K562 (cell line): ENCODE measurements at places on chromosomes 16 and 17. TPM values are rescaled to one million over a fixed set of nuclear protein-coding genes. Genes with fewer than 3 reads are reported as not detected.

DNA sequence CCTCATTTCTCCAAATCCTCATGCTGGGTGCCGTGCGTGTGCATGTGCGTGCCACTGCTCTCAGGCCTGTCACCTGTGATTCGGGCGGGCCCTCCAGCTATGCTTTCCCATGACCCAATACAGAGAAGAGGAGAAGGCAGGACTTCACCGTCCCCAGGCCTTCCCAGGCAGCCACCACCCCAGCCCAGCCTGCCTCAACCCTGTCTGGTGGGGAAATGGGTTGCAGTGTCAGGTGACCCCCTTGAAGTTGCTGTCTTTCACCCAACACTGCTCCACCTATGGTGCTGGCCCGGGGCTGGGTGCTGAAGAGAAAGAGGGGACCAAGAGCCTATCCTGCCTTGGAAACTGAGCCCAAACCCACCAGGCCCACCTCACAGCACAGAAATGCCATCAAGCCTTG, 94.7 kb downstream of the GOSR1 start:
- DNase-seq: no peak

Gene SHISA6
- not detected in 2 replicates for total RNA-seq

- DNase-seq: no peak
These were observed 4.2 kb upstream of the GFOD2 start for GRCh38 chr16:67723151-67723910.

Gene HYDIN
- 0.11 and 0.29 TPM in 2 replicates for total RNA-seq

DNA sequence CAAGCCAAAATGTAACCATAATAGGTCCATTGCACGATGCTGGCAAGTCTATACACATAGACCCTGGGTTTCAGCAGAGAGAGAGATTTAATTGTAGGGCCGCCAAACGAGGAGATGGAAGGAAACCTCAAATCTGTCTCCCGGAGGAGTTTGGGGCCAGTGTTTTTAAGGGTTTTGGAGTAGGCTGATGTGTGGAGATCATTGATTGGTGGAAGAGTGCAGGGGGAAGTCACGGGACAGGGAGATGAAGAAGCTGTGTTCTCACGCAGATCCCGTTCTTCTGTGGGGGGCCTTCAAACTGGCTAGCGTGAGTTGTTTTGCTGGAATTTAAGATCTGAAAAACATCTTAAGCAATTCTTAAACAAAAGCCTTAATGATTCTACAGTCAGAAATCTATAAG, 84.8 kb downstream of the KATNIP start:
- DNase-seq: no peak

DNA sequence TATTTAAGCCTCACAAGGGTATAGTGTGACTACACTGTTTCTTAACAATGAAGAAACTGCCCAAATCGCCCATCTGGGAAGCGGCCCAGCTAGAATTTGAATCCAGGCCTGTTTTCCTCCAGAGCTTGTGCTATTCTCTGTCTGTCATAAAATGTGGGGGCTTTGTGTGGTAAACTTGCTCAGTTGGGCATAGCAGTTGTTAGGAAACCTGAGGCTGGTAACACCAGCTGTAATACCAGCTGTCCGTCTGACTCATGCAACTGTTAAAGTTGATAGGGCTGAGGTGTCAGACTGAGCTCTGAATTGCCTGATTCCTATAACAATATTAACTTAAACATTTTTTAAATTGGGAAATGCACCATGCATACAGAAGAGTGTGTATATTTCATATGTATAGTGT, 9.3 kb downstream of the NOD2 start:
- no peak for DNase-seq

DNA sequence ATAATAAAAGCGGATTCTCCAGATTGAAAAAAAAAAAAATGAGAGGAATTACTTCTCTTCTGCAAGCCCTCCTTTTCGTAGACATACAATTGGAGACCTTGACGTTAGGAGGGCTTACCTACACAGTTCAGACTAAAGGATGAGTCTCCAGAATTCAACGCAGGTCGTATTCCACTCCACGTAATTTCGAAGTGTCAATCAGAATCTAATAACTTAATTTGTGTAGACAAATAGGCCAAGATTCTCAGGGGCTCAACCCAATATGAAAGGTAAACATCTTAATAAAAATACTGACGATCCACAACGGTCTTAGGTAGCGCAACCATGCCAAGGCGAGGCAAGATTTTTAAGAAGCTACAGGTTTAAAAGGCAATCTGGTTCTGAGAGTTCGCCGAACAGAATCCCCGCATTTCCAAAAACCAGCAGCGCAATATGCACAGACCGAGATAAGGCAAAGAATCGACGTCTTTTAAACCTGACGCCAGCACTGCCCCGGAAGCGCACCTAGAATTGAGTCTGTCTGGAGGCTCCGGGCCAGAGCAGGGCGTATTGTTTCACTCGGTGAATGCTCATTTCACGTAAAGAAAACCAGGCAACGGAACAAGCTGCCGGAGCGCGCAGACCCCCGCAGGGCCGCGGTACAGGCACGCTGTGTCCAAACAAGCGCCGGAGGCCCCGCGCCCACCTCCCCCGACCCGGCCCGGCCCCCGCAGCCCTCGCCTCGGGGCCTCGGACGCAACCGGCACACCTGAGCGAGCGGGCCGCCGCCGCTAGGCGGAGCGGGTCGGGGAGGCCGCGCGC, 623 bp downstream of the MBTPS1 start:
- peak; percentile 91 for DNase-seq
